ENCODE measurements at places on chromosomes 4 and X.

DNA sequence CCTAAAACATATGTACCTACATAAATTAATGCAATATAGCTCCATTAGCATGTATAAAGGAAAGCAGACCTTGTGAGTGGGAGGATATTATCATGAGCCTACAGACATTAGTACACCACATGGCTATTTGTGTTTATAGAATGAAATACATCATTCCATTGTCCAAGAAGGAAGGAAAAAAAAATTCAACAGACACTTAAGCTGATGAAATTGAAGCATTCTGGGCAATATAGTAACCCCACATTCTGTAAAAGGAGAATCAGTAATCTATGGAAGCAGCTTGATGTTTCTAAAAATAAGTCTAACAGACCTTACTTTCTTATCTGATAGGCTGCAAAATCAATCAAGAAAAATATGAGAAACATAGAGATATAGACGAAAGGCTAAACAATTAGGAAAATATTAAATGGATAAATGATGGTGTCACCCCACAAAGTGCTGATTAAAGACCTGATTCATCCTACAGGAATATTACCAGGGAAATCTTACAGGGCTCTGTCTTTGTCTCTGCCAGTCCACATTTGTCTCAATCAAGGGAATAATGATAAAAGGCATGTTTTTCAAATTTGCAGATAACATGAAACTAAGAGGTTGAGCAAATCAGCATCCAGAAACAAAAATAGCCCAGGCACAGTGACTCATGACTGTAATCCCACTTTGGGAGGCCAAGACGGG, 76.8 kb downstream of the COMMD8 start:
- no peak for DNase-seq

- no peak for DNase-seq
Measured at GRCh38 chrX:69257499-69258127, 92.4 kb upstream of the PJA1 start.

DNA sequence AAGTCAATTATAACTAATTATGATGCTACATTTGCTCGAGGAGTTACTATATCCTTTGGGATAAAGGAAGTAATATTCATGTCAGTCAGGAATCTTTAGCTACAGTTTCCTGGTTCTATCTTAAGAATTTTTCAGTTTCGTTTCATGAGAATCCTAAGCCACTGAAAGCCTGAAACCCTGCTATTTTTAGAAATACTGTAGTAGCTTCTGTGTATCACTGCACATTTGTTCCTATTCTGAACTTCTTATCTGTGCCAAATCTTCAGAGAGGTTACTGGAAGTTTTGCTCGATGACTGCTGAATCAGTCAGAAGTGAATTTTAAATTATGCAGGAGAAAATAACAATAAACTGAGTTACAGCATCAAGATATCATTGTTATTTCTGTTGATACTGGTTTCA, 249.2 kb downstream of the TENM3 start:
- no peak for DNase-seq

- no peak for DNase-seq
Measured at GRCh38 chrX:2409796-2410195, 91.0 kb downstream of the DHRSX start.

- no peak for DNase-seq
Measured at GRCh38 chr4:91114386-91114785, 987.2 kb downstream of the CCSER1 start.

DNA sequence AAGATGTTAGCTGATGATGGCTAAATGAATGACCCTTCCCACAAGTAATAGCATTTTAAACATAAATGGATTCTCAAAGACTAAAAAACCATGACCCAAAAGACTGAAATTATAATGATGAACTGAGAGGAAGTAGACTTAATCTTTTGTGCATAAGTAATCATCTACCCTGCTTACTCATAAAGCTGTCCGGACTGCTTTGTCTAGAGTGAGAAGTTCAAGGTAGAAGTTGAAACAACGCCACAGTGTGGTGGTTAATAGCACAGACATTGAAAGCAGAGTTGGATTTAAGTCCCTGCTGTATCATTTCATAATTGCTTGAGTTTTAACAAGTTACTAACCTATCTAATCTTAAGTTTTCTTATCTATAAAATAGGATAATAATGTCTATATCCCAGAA, 346.6 kb downstream of the CENPC start:
- no peak for DNase-seq

Data from activated CD8-positive, alpha-beta memory T cell treated with anti-CD3 and anti-CD28 coated beads for 24 hours (primary cell).